ENCODE measurements at places on chromosomes 6 and 20. TPM values are rescaled to one million over a fixed set of nuclear protein-coding genes. Genes with fewer than 3 reads are reported as not detected.

GRCh38 chr6:75480425-75480824 is 13.2 kb downstream of the FILIP1 start:
- H3K36me3 ChIP-seq, result no peaks in the 10 kb centered on the region
- H3K4me3 ChIP-seq, result no peak overlapping the region
- H3K4me1 ChIP-seq, result peaks cover 15% of the 10 kb centered on the region
- DNase-seq, result no peak

DNA sequence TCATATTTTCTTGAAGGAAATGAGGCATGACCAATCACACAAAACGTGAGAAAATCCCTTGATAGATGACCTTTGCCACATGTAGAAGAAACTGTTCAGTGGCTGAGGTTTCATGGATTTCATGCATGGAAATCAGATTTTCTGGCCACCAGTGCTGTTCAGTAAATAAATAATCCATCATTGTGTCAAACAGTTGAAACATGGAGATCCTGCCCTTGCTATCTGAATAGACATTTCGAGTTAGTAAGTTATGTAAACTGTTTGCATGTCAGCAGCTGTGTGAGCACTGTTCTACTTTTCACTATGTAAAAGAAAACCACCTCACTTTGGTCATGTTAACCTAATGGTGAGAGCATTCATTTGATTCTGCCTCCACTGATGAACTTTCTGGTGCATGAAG is 793.9 kb upstream of the EPHA7 start:
- no peak overlapping the region for H3K4me3 ChIP-seq
- H3K4me1 ChIP-seq, result no peaks in the 10 kb centered on the region
- H3K36me3 ChIP-seq, result no peaks in the 10 kb centered on the region
- no peaks in the 10 kb centered on the region for H3K27me3 ChIP-seq
- DNase-seq, result no peak

DNA sequence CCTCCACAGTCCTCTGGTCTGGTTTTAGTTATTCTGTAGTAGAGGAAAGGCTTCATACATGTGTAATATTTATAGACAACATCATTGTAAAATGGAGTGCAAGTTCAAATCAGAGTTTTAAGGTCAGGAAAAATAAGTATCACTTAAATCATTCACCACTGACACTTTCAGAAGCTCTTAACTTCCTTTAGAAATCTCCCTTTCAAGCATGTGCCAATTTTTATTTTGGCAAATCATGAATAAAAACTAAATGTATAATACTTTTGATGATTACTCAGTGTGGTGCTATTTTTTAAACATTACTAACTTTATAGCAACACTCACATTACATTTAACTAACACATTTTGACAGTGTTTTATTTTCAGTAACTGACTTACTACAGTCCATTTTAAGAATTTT is 112.2 kb downstream of the OGFRL1 start:
- peak; percentile 34 for DNase-seq
- no peak overlapping the region for H3K4me3 ChIP-seq
- no peak overlapping the region for H3K27ac ChIP-seq
- H3K36me3 ChIP-seq, result no peaks in the 10 kb centered on the region
- peaks cover 54% of the 10 kb centered on the region for H3K4me1 ChIP-seq
- no peaks in the 10 kb centered on the region for H3K27me3 ChIP-seq

GRCh38 chr6:56713254-56713672 is 70.6 kb upstream of the DST start:
- 0 out of 2 replicates have a peak, but pooled peaks cover 5% of the 10 kb centered on the region for H3K36me3 ChIP-seq
- H3K4me1 ChIP-seq, result peaks cover 74% of the 10 kb centered on the region
- peak overlapping the region; percentile 68 for H3K27ac ChIP-seq
- peak overlapping the region; percentile 37 for H3K4me3 ChIP-seq
- peak; percentile 93 for DNase-seq
- no peaks in the 10 kb centered on the region for H3K27me3 ChIP-seq

GRCh38 chr6:34004706-34005105 is 141.2 kb downstream of the GRM4 start:
- no peak overlapping the region for H3K27ac ChIP-seq
- H3K4me1 ChIP-seq, result no peaks in the 10 kb centered on the region
- no peak for DNase-seq
- no peak overlapping the region for H3K4me3 ChIP-seq
- peaks cover 40% of the 10 kb centered on the region for H3K27me3 ChIP-seq
- no peaks in the 10 kb centered on the region for H3K36me3 ChIP-seq

- H3K27ac ChIP-seq, result no peak overlapping the region
- no peak overlapping the region for H3K4me3 ChIP-seq
- no peaks in the 10 kb centered on the region for H3K36me3 ChIP-seq
- DNase-seq, result no peak
- H3K4me1 ChIP-seq, result peaks cover 14% of the 10 kb centered on the region
Measured at GRCh38 chr6:23114812-23115504, 545.6 kb downstream of the HDGFL1 start.

Gene ZC3H12D
- total RNA-seq, result not detected

DNA sequence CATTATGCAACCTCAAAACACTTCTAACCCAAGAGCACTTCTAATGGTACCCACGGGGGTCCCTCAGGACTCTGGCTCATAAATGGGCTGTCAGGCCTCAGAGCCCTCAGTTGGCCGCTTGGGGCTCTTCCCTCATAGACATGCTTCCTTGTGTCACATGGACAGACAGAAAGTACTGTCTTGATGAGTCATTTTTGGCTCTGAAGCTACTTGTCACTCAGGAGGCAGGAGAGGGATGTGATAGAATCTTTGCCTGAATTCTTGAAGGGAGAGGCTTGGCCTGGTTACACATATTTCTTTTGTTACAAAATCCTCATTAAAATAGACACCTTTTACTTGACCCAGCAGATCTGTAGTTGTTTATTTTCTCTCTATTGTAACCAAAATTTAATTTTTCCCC is 15.1 kb upstream of the EDN1 start:
- peak; percentile 30 for DNase-seq
- H3K27me3 ChIP-seq, result no peaks in the 10 kb centered on the region
- no peak overlapping the region for H3K27ac ChIP-seq
- H3K36me3 ChIP-seq, result no peaks in the 10 kb centered on the region

Data from GM23248 (cell line).